ENCODE measurements at places on chromosomes 5 and 9.

DNA sequence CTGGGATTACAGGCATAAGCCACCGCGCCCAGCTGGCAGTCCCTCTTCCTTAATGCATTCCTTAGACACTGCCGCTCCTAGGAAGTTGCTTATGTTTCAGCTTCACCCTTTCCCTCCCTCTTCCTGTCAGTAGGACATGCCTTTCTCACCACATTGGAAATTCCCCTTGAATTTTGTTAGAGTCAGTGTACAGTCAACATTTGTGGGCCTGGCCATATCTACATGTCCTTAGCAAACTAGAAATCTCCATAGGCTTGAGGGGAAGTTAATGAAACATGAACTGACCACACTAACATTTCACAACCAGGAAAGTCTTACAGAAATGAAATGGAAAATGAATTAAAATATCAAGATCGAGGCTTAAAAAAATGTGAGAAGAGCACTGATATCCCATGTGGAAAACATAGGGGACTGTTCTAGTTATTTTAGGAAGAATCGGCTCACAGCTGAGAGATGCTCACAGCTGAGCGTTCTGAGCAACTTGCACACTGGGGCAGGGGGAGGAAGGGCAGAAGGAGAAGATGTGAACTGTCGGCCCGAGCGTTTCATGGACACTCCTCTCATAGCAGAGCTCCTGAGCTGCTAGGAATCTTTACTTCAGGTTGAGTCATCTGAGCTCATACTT lies 21.1 kb upstream of the LVRN start:
- no peak for DNase-seq

GRCh38 chr5:76401801-76402250 lies 1.3 kb upstream of the IQGAP2 start:
- DNase-seq, result no peak

DNA sequence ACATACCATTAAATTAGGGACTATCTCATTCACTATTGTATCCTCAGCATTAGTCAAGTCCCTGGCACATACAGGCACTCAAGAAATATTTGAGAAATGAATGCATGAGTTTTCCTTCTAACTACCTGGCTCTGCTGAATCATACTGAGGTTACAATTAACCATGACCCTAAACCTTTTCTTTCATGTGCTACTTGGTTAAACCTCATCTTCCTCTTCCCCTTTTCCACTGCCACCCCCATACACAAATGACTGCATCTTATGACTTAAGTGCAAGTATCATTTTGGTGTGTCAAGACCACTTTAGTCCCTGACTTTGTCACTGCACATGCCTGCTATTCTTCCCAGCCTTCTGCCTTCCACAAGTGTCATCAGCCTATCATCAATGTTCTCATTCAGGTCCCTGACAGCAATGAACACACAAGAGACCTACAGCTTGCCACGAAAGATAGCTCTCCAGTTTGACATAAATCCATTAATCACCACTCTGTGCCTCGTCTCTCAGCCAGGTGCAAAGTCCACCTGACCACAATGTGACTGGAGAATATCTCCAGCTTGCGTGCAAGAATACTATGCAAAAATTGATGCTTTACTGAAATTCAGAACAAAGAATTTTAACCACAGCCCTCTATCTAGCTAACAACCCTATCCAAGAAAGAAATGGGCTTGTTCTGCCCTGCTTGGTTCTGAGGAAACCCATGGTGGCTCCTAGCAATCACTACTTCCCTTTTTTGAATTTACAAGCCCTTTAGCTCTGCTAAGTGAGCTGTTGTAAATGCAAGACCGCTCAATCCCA lies 74.5 kb downstream of the MAPKAP1 start:
- DNase-seq, result peak; percentile 45

DNA sequence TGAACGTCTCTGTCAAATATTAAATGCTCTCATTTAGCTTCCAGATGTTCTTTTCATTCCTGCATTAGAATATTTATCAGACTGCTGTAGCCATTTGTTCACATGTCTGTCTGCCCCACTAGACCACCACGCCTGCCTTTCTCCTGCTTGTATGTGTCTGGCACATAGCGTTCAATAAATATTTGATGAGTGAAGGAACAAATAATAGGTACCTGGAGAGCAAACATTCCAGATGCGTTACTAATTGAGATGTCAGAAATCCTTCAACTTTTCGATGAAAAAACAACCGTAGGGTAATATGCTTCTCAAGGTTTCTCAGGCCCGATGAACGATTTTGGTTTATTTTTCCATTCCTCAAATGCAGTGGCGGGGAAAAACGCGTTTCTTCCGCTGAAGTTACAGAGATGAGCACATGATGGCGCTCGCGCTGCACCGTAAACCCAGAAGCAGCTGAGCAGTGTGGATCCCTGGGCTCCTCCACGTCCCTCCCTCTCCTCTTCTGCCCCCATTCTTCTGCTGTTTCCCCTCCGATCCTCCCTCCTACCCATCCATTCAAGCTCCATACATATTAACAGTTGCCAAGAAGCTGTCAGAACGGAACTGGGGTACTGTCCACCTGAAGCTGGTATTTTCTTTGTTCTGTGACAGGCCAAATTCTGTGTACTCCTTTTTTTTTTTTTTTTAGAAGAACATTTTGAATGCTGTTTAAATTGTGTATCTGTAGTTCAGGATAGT lies 245.4 kb downstream of the MPDZ start:
- peak; percentile 33 for DNase-seq

- DNase-seq, result no peak
Measured at GRCh38 chr9:134853893-134854292, 26.7 kb upstream of the FCN2 start.

- DNase-seq, result no peak
Measured at GRCh38 chr9:120927269-120928014, 846 bp upstream of the TRAF1 start.

GRCh38 chr5:168446983-168447619 lies 39.2 kb upstream of the RARS1 start:
- DNase-seq, result no peak

GRCh38 chr5:176675676-176676360 lies 28.5 kb downstream of the TSPAN17 start:
- DNase-seq, result peak; percentile 59

GRCh38 chr5:140216478-140217074 lies 41.6 kb downstream of the CYSTM1 start:
- no peak for DNase-seq

DNA sequence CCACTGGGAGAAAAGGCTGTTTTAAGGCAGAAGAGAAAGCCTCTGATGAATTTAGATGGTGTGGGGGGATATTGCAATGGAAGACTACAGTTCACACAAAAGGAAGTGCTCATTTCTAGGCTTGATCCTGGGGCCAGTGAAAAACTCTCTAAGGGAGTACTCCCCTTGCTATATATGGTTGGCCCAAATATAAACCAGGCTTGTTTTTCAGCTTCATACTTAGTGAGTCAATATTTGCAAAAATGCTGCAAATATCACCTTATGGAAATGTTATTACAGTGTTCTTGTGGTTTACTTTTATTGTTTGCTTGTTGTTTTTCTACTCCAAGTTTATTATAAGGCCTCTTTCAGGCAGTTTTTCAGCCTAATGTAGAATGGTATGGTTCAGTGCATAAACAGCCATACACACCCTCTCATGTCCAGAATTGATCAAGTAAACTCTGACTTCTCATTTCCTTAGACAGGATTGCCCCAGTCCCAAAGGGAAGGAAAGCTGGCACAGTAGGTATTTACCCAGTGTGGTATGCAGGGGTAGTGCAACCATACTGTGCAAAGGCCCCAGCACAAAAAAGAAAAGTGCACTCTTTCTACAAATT lies 115.1 kb downstream of the FEM1C start:
- no peak for DNase-seq

DNA sequence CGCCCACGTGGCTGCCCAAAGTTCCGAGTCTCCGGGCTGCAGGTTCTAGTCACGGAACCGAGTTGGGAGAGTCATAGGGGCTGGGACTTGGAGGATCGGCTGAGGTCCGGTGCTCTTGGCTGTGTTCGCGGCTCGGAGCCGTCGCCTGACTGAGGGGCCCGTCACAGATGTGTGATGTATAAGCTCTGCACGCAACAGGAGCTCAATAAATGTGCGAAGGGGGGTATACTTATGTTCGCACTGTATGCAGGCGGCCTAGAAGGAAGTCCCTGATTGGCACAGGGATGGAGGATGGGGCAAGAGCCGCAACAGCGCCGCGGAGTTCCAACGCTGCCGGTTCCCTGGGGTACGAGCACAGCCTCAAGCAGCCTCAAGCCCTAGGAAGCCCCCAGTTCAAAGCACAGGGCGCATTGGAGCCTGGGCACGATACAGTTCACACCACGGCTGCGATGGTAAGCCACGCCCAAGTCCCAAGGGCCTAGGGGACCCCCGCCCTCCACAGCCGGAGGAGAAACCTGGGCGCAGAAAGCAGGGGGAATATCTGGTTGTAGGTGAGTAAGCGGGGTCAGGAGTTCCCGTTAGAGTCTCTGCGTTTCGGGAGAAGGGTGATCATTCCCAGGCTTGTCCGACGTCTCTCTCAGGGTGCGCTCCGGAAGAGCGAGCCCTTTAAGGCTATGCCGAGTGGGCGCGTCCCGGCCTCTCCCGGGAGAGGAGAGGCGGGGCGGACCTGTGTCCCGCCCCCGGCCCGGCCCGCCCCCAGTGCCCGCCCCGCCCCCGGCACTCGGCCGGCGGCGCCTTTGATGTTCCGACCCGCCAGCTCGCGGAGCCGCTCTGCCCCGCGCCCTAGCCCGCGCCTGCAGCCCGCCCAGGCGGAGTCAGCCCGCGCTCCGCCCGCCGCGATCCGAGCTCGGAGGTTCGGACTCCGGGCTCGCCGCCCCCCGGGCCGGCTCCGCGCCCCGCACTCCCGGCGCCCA lies at the start of gene TCF7:
TCF7 (plus strand) TSS at position 780 of the 974 bp plus-strand sequence. CDS start 226 bp downstream, outside the sequence.
- DNase-seq, result peak; percentile 88

DNA sequence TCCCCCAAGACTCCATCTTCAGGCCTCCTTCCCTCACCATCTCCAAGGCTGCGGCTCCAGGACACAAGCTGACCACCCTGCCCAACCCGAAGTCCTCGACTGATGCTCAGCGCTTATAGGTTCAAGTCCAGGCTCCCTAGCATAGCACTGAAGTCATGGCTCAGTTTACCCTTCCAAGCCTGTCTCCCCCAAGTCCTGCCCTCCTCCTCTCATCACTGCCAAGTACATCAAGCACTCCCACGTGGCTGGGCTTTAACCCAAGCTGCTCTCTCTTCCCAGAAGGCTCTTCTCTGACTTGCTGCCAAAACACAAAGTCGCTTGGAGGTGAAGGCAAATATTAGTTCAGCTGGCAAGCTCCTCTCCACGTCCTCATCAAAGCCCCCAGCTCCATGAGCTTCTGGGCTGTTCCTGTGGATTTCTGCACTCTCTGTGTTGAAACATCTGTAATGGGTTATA lies 22.1 kb upstream of the MARCHF6 start:
- DNase-seq, result no peak

DNA sequence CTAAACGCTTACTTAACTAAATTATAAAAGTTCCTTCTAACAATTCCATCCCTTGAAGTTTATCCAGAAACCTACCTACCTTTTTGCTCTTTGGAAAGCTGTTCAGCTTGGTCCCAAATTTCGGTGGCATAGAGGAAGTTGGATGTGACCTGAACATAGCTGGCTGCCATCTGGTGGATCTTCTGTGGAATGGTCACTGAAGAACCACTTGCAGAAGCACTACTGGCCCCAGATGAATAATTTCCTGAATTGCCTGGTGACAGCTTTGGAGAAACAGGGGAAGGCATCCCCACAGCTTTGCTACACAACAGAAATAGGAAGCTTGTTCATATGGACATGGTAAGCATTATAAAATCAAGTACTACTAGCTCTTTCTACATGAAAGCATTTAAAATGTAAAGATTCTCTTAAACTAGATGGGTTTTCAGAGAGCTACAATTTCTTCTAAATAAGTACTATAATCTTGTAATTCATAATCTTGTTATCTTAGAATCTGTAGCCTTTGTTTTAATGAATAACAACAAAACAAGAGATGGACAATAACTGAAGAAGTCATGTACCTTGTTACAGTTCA lies 9.9 kb downstream of the LEAP2 start:
- DNase-seq, result peak; percentile 74

GRCh38 chr5:68587171-68587570 lies 371.6 kb downstream of the PIK3R1 start:
- DNase-seq, result no peak

- DNase-seq, result no peak
Measured at GRCh38 chr5:76196457-76196856, 113.3 kb downstream of the SV2C start.

DNA sequence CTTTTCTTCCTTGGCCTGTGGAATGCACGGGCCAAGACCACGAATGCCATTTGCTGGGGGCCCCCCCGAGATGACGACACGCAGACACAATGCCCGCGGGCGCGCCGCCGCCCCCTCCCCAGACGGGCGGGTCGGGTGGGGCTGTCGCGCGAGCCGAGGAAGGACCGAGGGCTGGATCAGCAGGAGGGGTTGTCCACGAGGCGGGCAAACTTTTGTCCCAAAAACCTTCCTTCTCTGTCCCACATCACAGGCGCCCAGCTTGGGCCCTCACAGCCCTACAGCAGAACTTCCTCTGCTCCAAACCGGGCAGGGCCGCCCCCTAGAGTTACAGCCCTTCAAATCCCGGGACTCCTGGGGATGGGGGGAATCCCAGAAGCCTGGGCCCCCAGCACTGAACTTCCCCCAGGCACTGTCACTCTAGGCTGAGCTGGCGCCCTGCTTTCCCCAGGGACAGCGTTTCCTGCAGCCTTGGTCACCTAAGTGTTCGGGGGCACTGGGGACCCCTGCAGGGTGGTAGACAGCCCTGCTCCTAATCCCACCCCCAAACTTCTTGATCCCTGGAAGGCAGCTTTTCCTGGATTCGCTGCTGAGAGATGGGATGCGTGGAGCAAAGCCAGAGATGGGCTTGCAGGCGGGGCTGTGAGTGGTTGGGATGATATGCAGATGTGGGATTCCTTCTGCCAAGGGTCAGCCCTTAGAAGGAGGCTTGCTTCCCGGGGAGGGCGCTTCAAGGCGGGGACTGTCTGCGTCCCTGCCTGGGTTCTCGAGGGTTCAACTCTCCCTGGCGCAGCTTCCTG lies 980 bp downstream of the COL5A1 start:
- no peak for DNase-seq

DNA sequence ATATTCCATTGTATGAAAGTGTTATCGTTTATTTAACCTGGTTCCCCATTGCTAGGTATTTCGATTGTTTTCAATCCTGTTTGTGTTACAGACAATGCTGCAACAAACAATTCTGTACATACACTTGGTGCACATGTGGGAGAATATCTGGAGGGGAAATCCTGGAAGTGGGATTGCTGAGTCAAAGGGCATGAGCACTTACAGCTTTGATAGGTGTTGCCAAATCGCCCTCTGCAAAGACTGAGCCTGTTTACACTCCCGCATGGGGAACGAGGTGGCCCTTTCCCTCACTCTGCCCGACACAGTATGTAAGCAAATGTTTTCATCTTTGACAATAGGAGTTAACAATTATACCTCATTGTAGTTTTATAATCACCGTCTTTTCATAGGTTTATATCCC lies 66.2 kb downstream of the PDE6A start:
- DNase-seq, result no peak

GRCh38 chr9:133370685-133371084 lies 5.2 kb downstream of the SURF4 start:
- no peak for DNase-seq

DNA sequence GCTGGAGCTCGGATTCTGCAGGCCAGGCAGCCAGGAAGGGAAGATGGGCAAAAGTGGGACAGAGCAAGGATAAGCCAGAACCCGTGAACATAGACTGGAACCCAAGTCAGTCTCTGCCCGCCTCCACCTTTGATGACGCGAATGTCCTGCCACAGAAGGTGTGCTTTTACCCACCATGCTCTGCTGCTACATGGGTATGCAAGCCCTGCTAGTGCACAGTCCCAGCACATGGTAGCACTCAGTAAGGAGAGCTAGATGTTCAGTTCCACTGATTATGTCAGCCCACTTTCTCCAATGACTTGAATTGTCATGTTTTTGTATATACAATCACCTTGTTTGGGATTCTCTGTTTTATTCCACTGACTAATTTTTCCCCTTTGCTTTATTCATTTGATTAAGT lies 11.4 kb upstream of the CD72 start:
- DNase-seq, result no peak

GRCh38 chr9:110257956-110258355 lies 1.6 kb upstream of the TXN start:
- no peak for DNase-seq
